Astrocyte of the spinal cord (primary cell): ENCODE measurements at places on chromosomes 7 and 10.

DNA sequence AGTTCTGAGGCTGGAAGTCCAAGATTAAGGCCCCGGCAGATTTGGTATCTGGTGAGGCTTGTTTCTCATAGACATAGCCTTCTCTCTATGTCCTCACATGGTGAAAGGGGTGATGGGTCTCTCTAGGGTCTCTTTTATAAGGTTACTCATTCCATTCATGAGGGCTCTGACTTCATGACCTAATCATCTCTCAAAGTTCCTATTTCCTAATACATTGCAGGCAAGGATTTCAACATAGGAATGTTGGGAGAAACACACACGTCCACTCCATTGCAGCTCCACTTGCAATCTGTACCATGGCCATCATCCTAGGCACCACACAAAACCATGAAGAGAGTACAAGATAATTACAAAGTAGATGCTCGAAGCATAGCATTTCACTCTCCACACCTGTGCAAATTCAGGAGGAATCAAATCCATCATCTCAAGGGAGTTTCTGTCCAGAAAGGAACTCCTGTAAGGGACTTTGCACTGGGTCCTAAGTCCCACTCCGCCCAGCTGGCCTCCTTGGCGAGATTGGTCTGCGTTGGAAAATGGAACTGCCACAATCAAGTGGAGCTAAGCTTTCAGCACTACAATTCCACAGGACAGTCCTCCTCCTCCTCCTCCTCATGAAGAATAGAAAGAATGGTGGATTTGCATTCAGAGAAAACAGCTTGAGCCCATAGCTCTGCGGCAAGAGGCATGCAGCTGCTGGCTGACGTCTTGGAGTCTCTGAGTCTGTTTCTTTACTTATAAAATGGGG is 8.8 kb downstream of the DDC start:
- DNase-seq = no peak

DNA sequence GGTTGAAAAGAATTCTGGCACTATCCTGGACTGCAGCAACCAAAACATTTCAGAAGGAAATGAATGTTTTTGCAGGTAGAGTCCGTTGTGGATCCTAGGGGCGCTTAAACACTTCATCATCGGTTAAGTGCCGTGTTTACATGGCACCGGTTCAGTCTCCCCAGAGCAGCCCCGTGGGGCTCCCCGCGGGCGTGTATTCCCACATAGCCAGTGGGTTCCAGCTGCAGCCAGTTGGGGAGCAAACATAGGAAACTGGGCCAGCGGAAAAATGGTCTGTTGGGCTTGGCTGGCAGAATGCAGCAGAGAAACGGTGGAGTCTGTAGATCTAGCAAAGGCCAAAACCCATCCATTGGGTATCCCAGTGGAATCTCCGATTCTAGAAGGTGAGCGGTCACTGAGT is 113.0 kb upstream of the SH2B2 start:
- no peak for DNase-seq

DNA sequence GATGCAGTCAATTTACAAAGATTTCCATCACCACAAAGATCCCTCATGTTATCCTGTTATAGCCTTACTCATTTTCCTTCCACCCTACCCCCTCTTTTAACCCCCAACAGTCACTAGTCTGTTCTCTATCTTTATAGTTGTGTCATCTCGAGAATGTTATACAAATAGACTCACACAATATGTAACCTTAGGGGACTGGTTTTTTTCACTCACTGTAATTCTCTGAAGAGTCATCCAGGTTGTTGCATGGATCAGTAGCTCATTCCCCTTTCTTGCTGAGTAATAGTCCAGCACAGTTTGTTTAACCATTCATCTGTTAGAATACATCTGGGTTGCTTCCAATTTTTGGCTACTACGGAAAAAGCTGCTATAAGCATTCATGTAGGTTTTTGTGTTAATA is 121.1 kb upstream of the PDE1C start:
- DNase-seq = no peak

DNA sequence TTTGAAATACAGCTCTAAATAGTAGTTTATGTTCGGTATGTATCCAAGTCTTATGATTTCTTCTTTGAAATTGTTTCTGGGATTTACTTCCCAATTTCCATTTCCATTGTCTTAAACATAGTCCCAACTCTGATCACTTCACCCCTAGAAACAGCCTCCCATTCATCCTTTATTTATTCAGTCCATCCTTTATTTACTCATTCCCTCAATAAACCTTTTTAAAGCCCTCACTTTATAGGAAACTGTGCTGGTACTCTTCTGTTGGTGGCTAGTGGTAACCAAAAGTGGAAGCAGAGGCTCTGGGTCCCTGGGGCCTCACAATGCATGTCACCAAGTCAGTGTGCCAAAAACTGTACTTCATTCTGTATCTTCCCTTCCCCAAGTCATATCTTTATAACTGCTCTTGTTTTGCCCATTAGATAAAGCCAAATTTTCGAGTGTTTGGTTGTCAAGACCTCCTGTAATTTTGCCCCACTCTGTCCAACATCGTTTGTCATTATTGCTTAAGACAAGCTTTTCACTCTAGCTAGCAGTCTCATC is 3.9 kb upstream of the EPC1 start:
- no peak for DNase-seq

- DNase-seq = peak; percentile 56
Measured at GRCh38 chr7:139737221-139738100, 40.3 kb downstream of the HIPK2 start.

GRCh38 chr10:111488668-111489067 is 411.8 kb downstream of the ADRA2A start:
- DNase-seq = no peak

- DNase-seq = no peak
Measured at GRCh38 chr7:97851683-97852082, 20.5 kb downstream of the ASNS start.

GRCh38 chr7:99177165-99177564 is 30.8 kb downstream of the KPNA7 start:
- no peak for DNase-seq

GRCh38 chr7:116949941-116950801 is 3.1 kb upstream of the ST7 start:
- DNase-seq = no peak

DNA sequence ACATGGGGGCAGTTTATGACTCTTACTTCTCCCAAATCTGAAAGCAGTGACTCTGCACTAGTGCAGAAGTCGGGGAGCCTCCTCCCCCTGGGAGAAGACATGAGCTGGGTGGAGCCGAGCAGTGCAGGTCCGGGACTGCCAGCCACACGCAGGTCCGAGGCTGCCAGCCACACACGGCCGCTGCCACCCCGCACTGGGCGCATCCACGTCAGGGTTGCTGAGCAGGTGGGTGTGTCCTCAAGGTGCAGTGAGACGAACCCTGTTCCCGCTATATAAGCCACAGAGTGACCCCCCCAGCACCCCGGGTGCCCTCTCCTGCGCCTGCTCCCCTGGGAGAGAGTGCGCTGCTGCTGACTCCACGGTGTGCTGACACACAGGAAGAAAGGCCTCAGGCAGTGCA is 430.2 kb downstream of the PTPRN2 start:
- no peak for DNase-seq

GRCh38 chr10:89389254-89389653 is 3.2 kb upstream of the IFIT1 start:
- peak; percentile 32 for DNase-seq

GRCh38 chr7:99340659-99341058 is 15.0 kb downstream of the ARPC1A start:
- DNase-seq = peak; percentile 3

- no peak for DNase-seq
Measured at GRCh38 chr10:114166494-114166893, 7.5 kb downstream of the CCDC186 start.

- no peak for DNase-seq
Measured at GRCh38 chr7:103381280-103382031, 34.0 kb downstream of the PSMC2 start.

DNA sequence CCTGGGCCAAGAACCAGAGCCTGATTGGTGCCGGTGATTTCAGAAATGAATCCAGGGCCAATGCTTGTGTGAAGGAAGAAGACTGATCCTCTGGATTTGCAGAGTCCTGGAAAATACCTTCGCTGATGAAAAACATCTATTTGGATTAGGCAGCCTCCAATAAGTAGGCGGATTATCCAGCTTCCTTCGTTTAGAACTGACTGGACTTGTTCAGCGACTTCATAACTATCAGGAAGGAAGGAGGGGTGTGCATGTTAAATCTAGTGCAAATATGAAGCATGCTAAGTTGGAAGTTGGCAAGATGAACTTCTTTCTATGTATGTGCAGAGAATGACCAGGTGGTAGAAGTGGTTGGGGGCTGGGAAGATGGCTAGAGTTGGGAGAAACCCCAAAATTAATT is 41.0 kb downstream of the NKX2-3 start:
- no peak for DNase-seq

GRCh38 chr10:71075086-71075758 is 137.1 kb upstream of the UNC5B start:
- no peak for DNase-seq

DNA sequence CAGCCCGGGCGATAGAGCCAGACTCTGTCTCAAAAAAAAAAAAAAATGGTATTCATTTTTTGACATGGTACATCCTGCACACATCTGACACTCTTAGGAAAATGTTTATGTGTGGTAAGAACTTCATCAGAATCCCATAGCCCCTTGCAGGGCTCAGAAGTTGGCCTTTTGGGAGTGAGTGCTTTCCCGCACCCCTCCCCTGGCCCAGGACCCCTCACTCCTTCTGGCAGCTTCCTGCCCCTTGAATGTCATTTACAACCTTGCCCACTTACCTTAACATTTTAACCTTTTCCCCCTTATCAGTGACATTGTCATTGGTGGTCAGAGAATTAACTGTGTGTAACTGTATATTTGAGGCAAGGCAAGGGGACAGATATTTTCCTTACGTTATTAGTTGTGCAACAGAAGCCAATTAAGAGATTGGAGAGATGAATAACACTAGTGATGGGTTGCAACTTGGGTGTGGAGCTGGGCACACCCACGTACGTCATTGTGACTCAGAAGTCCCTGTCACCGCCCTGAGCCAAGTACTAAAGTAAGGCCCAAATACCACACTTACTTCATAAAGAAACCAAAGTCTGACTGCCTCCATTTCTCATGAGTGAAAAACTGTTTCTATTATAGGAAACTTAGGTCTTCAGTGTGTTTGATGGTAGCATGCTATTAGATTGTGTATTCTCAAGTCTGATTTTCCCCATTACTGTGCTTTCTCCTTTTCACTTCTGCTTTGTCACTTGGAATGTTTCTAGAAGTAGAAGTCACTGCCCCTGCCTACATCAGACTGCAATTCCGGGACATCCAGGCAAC is 31.6 kb downstream of the OGDH start:
- peak; percentile 81 for DNase-seq

DNA sequence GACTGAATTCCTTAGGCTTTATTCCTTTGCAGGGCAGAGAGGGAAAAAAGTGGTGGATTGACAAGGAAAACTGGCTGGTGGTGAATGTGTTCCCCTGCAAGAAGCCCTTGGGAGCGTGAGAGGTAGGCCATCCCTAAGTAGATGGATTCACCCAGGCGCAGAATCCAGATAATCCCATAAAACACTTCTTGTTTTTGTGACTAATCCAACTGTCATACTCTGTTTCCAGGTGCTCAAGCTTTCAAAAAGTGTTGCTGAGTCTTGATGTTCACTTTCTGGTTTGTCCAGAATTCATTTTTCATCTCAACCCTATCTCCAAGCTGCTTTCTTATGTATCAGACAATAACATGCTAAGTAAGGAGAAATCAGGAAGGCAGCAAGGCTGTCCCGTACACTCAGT is 250.8 kb upstream of the HABP2 start:
- no peak for DNase-seq

DNA sequence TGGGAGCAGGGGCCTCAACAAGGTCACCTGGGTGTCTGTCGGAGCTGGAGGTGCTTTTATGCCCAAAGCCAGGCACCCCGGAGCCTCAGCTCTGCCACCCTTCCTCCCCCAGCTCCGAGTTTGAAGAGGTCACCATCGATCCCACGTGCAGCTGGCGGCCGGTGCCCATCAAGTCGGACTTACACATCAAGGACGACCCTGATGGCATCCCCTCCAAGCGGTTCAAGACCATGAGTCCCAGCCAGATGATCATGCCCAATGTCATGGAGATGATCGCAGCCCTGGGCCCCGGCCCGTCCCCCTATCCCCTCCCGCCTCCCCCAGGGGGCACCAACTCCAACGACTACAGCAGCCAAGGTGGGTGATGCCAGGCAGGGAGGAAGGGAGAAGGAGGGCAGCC is 41.3 kb upstream of the PPIF start:
- DNase-seq = no peak

DNA sequence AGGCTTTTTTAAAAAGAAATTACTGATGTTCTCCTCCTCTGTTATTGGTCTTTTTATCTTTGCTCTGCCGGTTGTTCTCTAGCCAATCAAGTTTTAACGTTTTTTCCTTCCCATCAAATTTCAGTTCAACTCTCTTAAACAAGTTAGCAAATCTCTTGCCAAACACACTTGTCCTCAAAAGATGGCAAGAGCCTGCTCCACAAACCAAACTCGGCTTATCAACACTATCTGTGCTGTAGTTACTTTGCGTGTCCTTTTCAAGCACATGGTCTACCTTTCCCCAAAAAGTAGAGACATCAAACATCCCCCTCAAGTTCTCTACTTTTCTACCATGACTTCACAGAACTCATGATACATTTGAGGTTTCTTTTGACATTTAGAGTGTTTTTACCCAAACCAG is 71.3 kb downstream of the OSBPL3 start:
- no peak for DNase-seq

DNA sequence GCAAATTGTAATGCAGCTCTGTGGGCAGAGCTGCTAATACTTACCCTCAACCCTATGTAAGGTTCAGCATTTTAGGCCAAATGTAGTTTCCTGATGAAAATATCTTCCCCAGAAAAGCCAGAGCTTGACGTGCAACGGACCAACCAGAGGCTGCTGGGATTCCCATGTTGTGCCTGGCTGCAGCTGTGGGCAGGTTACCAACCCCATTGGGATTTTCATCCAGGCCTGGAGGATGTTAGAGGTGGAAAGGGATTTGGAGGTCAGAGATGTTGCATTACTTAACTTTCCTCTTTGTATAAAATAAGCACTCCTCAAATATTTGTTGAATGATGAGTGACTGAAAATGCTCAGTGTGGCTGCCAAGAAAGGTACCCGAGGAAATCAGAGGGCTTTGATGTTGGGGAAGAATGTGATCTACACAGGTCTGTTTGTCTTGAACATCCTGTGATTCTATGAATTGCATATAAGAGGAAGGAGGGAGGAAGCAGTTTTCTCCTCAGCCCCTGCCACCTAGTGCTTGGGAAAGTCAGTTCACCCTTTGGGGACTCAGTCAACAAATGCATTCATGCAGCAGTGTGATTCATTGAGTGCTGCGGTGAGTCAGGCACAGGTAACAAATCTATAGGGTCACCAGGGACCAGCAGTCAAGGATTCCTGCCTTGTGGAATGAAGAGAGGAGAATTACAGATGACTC is 487.2 kb downstream of the RPS24 start:
- DNase-seq = peak; percentile 42

GRCh38 chr7:116626886-116627285 is 45.1 kb upstream of the MET start:
- no peak for DNase-seq

GRCh38 chr7:45067582-45067981 is 21.2 kb downstream of the NACAD start:
- no peak for DNase-seq
